RCC 7860 (cell line): ENCODE measurements at places on chromosomes 2 and 18.

GRCh38 chr2:9735335-9735734 lies 104.5 kb upstream of the YWHAQ start:
- no peak for DNase-seq

DNA sequence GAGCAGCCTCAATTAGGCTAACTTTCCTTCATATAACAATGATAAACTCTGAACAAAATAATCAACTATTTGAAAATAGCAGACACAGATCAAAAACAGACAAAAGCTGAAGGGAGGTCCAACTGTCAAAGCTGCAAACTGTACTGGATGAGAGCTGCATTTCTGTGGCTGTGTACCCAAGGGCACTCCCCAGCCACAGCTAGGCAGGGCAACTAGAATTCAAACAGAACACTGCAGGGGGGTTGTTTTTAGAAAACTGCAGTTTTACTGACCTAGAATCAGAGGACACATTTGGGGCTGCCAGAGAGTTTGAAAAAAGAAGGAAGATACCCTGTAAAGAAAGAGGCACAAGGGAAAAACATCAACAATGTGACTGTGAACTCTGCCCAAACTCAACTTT lies 56.8 kb downstream of the SMAD2 start:
- no peak for DNase-seq

GRCh38 chr2:168596881-168597655 lies 141.0 kb downstream of the CERS6 start:
- no peak for DNase-seq

- peak; percentile 42 for DNase-seq
Observed at GRCh38 chr2:10668402-10669012, 21.3 kb downstream of the NOL10 start.

DNA sequence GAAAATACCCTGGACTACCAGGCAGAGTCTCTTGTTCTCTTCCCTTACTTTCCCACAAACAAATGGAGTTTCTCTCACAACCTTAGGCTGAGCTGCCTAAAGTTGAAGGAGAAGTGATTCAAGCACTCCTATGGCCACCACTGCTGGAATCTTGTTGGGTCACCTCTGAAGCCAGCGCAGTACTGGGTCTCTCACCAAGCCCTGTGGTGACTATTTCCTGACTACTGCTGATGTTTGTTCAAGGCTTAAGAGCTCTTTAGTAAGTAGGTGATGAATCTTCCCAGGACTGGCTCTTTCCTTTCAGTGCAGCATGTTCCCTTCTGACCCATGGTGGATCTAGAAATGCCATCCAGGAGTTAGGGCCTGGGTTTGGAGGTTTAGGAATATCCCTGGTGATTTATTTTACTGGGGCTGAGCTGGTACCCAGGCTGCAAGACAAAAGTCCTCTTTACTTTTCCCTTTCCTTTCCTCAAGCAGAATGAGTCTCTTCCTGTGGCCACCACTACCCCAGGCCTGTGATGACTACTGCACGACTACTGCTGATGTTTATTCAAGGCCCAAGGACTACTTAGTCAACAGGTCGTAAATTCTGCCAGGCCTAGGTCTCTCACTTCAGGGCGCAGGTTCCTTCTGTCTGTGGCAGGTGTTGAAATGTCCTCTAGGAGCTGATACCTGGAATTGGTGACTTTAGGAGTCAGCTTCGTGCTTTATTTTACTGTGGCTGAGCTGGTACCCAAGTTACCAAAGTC lies 121.8 kb downstream of the SLC4A10 start:
- no peak for DNase-seq

GRCh38 chr2:241617431-241618154 lies 19.4 kb downstream of the THAP4 start:
- DNase-seq, result no peak

GRCh38 chr18:23143016-23143814 lies 7.9 kb downstream of the CABLES1 start:
- no peak for DNase-seq

GRCh38 chr2:37618326-37618725 lies 53.1 kb downstream of the CDC42EP3 start:
- DNase-seq, result no peak

DNA sequence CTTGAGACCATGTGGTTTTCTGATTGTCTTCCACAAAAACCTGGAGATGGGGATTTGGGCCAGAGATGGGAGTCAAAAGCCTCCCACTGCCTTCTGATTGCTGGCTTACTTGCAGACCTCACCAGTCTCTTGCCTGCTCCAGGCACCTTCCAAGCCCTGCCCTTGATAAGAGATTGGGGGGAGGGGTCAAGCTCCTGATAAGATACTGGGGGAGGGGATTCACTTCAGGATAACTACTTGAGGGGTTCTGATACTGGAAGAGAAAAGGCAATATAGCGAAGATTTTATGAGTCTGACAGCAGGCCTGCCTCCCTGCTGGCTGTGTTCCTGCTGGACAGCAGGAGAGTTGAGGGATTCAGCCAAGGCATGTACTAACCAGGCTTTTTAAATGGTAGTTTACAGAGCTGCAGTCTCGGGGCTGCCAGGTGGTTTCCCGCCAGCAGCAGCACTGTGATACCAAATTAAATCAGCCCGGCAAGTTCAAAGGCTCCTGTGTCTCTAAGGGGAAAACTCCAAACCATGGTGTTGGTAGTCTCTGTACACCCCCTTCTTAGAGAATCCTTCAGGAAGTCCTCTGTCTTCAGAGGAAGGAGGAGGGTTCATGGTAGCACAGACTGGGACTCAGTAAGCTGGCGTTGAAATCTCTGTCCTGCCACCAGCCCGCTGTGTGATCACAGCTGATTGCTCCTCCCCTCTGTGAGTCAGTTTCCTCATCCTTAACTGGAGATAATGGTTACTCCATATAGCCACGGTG lies 58.3 kb downstream of the FBXO36 start:
- DNase-seq, result peak; percentile 66

DNA sequence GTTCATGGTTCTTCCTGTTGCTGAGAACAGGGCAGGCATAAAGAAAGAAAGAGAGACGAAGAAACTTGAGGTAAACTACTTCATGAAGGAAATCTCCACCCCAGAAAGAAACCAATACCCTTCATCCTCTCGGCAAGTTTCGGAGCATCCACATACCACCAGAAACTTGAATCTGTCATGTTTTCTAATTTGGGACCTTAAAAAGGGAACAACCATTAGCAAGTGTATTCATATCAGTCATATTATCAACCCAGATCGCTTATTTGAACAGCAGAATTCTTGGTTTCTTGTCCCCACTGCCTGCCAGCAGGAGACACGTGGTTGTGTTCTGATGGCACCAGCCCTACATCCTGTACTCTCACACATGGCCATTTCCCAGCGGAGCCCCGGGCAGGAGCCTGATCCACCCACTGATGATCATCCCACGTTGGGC lies 53.2 kb upstream of the FZD7 start:
- DNase-seq, result no peak

- DNase-seq, result peak; percentile 29
Observed at GRCh38 chr2:134460583-134460998, 206.7 kb downstream of the MGAT5 start.

- no peak for DNase-seq
Observed at GRCh38 chr2:167928434-167928833, 319.0 kb downstream of the STK39 start.
